ENCODE measurements at places on chromosomes 2 and 18. TPM values are rescaled to one million over a fixed set of nuclear protein-coding genes. Genes with fewer than 3 reads are reported as not detected.

DNA sequence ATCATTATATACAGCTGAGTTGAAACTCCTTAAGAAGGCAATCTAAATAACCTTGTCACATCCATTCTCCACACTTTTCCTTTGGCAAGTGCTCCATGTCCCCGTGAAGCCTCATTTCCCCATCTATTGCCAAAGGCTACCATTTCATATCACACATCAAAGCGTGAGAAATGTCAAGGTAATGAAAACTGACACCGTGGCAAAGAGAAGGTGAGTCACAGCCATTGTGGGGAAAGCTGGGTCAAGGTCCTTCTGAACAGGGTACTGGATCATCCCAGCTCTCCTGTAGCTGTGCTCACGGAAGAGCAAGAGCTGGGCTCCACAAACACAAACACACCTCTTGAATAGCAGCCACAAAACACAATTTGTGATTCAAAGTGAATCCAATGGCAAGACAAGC lies 58.2 kb upstream of the REG3G start:
- no peaks in the 10 kb centered on the region for H3K27me3 ChIP-seq
- no peaks in the 10 kb centered on the region for H3K4me1 ChIP-seq

GRCh38 chr18:68387246-68387645 lies 327.7 kb downstream of the TMX3 start:
- H3K36me3 ChIP-seq, result no peaks in the 10 kb centered on the region
- H3K27ac ChIP-seq, result no peak overlapping the region
- no peak overlapping the region for H3K4me3 ChIP-seq
- DNase-seq, result no peak

SP140 gene
- total RNA-seq, result 57.5 TPM

DNA sequence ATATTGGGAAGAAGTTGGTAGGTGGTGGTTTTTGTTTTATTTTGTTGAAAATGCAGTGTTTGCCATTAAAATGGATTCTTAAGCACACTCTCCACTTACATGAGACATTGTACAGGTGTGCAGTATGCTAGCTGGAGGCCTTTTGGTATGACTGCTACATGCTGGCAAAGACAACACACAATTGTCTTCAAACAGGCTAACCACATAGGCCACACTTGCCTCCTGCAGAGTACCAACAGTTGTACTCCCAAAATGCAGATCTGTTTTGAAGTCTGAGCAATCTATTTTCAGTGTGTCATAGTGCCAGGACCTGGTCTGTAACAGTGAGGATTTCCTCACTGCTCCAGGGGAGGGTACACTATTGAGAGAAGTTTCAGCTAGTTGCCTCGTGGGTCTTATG lies 213.6 kb downstream of the ZRANB3 start:
- no peaks in the 10 kb centered on the region for H3K36me3 ChIP-seq
- no peak for DNase-seq
- H3K27me3 ChIP-seq, result no peaks in the 10 kb centered on the region
- H3K4me1 ChIP-seq, result no peaks in the 10 kb centered on the region
- no peak overlapping the region for H3K4me3 ChIP-seq

MEIS1 gene
- total RNA-seq, result not detected

DSEL gene
- total RNA-seq, result 0.05 TPM

GRCh38 chr18:23668731-23669130 lies 6.0 kb upstream of the ANKRD29 start:
- peaks cover 10% of the 10 kb centered on the region for H3K4me1 ChIP-seq
- no peaks in the 10 kb centered on the region for H3K36me3 ChIP-seq
- peaks cover 45% of the 10 kb centered on the region for H3K27me3 ChIP-seq
- H3K4me3 ChIP-seq, result no peak overlapping the region
- DNase-seq, result no peak
- no peak overlapping the region for H3K27ac ChIP-seq

DNA sequence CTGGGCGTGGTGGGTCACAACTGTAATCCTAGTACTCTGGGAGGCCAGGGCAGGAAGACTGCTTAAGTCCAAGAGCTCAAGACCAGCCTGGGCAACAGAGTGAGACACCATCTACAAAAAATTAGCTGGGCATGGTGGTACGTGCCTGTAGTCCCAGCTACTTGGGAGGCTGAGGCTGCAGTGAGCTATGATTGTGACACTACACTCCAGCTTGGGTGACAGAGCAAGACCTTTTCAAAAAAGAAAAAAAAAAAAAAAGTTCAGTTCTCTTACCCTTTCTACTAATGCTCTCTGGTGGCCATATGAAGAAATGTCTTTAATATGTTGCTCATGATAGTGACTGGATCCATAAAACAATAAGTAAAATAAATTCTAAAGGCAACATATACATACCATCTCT lies 14.9 kb downstream of the TYW5 start:
- DNase-seq, result no peak
- no peak overlapping the region for H3K4me3 ChIP-seq
- H3K36me3 ChIP-seq, result peaks cover 34% of the 10 kb centered on the region
